ENCODE measurements at places on chromosomes 13 and 19.
A peak's percentile ranks its signal among the peaks of the same experiment; 100 is the strongest.

GRCh38 chr19:55400281-55401087, 7.1 kb downstream of the UBE2S start:
- no peak for DNase-seq

- DNase-seq = no peak
Measured at GRCh38 chr13:75647126-75647784, 11.1 kb downstream of the LMO7 start.

GRCh38 chr13:50220938-50221337, 205.7 kb downstream of the KCNRG start:
- DNase-seq = no peak

DNA sequence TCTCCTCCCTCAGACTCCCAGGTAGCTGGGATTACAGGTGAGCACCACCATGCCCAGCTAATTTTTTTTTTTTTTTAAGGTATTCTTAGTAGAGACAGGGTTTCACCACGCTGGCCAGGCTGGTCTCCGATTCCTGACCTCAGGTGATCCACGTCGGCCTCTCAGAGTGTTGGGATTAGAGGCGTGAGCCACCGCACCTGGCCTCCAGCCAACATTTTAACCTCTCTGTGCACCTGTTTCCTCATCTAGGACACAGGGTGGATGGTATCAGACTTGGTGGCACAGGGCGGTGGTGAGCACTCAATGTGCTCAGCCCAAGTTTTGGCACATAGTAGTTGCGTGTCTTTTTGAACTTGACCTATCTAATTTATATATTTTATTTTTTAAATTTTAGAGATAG, 12.5 kb downstream of the APBA3 start:
- no peak for DNase-seq

- no peak for DNase-seq
Measured at GRCh38 chr19:5130371-5131030, 161.6 kb downstream of the KDM4B start.

GRCh38 chr13:113862931-113863523, 849 bp downstream of the GAS6 start:
- no peak for DNase-seq

GRCh38 chr13:112622375-112622774, 34.4 kb upstream of the TUBGCP3 start:
- DNase-seq = no peak

DNA sequence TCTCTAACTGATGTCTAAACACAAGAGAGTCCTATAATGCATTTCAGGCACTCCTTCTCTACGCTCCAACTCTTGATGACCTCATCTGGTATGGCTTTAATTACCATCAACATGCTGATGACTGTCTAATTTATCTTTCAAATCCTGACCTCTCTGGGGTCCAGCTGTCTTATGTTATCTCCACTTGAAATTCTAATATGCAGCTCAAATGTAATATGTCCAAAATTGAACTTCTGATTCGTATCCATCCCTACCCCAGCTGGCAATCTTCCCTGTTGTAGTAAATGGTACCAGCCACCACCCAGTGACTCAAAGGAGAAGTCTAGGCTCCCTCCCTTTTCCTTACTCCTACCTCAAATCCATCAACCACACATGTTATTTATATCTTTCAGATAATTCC, 288.0 kb upstream of the SLC10A2 start:
- DNase-seq = no peak

DNA sequence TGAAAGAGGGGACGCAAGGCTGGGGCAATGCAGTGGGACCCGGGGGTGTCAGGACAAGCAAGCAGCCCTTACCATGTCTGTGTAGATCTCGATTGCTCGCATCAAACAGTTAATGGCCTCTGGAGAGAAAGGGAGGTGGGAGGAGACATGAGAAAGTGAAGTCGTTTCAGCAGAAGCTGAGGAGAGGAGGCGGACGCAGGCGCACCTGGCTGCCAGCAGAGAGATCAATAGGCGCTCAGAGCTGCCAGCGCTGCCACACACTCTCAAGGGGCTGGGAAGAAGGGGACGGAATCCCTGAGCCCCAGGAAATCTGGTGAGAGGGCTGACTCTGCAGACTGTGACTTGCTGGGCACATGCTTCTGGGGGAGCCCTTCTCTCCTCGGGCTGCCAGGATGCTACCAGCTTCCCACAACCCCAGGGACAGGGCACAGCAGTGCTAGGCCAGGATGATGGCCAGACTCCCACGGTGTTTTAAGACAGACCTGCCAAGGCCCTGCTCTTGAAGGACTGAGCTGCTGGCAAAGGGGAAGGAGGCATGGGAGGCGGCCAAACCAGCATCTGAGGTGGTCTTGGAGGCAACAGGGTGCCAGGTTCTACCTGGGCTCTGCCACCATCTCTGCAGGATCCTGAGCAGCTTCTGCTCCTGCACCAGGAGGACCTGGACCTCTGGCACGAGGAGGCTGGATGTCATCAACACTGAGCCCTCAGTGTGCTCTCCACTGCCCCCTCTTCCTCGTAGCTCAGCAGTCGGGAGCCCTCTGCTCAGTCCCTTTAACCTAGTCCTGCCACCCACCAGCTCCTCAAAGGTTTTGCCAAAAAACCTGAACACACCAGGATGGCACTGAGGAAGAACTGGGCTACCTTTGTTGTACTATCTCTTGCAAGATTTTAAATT, 11.7 kb upstream of the KPTN start:
- DNase-seq = no peak

DNA sequence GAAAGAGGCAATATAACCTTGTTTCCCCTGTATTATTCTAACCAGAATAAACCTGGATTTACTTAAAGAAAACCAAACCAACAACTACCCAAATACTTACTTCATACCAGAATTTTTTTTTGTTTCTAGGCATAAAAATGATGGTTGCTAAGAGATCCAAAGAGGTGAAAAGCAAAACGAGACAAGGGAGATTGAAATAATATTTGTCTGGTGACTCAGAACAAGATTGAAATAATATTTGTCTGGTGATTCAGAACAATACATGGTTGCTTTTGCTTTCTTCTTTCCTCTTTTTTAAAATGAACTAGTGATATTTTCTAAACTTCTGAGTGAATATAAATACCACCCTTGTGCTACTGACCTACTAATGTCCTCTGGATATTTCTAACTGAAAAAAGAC, 592.9 kb downstream of the KCTD12 start:
- peak; percentile 55 for DNase-seq

DNA sequence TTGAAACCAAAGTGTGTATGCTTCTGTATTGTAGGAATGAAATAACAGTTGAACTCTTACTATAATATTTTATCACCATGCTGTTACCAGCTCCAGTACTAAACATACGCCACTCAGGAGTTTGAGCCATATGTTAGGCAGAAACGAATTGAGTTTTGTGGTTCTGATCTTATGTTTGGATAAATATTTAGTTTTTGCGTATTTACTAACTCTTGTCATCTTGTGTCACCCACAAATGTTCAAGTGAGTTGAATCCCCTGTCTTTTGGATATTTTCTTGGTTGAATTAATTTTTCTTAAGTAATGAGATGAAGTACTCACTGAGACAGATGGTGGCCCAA, 1.5 kb downstream of the FNDC3A start:
- DNase-seq = no peak

- DNase-seq = no peak
Measured at GRCh38 chr13:23506071-23506806, 64.0 kb upstream of the TNFRSF19 start.

DNA sequence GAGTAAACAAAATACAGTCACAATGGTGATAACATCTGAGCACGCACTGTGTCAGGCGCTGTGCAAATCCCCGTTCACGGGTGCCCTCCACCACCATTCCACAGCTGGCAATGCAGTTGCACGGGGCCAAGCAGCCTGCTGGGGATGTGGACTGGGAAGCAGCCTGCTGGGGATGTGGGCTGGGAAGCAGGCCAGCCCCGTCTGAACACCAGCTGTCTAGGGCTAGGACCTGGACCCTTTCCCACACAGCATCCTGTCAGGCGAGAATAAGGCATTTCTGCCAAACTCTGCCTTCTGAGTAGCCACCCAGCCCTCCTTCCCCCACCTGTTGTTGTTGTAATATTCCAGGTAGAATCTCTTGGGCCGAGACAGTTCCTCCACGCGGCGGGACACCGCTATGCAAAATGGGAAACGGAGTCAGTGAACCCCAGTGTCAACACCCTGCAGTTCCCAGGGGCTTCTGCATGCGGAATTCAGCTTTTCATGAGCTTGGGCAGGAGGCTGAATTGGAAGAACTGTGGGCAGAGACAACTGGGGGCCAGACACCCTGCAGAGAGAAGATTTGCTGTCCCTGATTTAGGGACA, 27.8 kb upstream of the MIER2 start:
- DNase-seq = peak; percentile 39

DNA sequence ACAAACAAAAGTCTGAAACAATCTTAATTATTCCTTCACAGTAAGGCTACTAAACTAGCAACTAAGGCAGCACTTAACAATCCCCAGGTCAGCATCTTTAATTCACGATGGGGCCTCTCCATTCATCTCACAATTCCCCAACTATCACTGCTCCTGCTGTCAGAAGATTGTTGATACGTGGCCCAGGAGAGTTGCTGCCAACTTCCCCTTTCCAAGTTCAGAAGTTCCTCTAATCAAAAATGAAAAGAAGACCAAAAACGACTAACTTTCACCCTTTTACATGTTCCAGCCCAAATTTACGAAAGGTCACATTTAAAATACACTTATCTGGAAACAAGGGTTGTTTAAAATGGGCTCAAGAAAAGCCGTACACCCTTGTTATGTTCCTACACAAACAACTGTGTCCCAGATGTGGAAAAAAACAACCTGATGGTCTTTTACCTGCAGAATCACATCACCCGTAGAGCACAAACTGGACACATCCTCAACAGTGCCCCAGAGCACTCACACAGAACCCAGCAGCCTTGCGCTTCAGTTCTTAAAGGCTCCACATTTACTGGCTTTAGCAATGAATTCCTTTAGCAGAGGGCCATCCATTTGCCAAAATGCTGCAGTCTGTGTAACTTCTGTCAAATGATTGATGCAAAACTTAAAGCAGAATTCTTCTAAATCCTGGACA, 38.0 kb downstream of the PHF11 start:
- DNase-seq = no peak

- no peak for DNase-seq
Measured at GRCh38 chr19:35396240-35396885, 25.5 kb downstream of the GPR42 start.

- no peak for DNase-seq
Measured at GRCh38 chr19:17821190-17821589, at the start of gene INSL3. TSS of gene INSL3 (minus strand) at chr19:17821519. CDS start at chr19:17821506, 13 bp downstream.

DNA sequence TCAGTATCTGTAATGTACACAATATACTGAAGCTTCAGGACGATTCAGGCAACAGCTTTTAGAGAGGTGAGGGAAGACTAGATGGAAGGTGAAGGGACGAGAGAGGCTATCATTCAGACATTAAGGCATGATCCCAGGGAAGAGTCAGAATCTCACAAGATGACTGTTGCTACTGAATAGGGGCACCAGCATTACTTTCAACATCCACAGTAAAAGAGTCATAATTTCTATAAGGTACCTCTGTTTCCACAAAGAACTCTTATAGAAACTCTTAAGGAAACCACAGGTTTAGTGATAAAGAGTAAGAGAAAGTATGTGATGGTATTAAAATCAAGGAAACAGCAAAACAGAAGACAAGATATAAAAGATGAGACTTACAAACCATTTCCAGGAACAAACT, 23.0 kb downstream of the LCP1 start:
- no peak for DNase-seq

GRCh38 chr19:2811735-2812413, 7.8 kb upstream of the ZNF554 start:
- DNase-seq = no peak

GRCh38 chr13:49840675-49841074, 48.2 kb upstream of the KPNA3 start:
- no peak for DNase-seq

GRCh38 chr13:29384466-29384865, 211.0 kb downstream of the SLC7A1 start:
- no peak for DNase-seq

- no peak for DNase-seq
Measured at GRCh38 chr19:58557221-58558065, 968 bp downstream of the UBE2M start.

GRCh38 chr19:4559569-4559968, at the start of gene SEMA6B:
TSS of gene SEMA6B (minus strand) at chr19:4559684. CDS start at chr19:4558457, 1,227 bp downstream.
- DNase-seq = no peak

DNA sequence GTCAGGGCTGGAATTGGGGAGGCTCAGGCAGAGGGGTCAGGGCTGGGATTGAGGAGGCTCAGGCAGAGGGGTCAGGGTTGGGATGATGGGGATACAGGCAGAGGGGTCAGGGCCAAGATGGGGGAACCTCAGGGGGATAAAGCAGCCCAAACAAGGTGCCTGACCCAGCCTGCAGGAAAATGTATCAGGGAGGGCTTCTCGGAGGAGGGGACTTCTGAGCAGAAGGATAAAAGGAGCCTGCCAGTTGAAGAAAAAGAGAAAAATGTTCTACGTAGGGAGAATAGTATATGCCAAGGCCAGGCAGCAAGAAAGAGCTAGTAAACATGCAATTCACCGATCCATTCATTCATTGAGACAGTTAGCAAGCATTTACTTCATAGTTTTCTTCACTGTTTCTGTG, 84.8 kb downstream of the MAP4K1 start:
- no peak for DNase-seq

DNA sequence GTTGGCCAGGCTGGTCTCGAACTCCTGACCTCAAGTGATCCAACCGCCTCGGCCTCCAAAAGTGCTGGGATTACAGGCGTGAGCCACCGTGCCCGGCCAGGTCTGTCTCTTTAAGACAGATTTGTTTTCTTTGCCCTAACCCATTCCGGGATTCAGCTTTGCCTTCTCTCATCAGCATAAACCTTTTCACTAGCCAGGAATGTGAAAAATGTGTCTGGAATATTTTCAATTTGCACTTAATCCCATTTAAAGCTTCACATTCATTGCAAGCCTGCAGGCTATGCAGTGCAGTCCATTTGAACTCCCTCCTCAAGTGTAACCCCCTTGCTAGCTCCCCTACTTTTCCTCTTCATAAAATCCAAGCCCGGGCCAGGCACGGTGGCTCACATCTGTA, 880 bp upstream of the TMEM160 start:
- DNase-seq = no peak

- no peak for DNase-seq
Measured at GRCh38 chr19:43561139-43561970, 14.0 kb downstream of the XRCC1 start.

GRCh38 chr19:2199215-2199614, 35.5 kb downstream of the DOT1L start:
- DNase-seq = no peak

DNA sequence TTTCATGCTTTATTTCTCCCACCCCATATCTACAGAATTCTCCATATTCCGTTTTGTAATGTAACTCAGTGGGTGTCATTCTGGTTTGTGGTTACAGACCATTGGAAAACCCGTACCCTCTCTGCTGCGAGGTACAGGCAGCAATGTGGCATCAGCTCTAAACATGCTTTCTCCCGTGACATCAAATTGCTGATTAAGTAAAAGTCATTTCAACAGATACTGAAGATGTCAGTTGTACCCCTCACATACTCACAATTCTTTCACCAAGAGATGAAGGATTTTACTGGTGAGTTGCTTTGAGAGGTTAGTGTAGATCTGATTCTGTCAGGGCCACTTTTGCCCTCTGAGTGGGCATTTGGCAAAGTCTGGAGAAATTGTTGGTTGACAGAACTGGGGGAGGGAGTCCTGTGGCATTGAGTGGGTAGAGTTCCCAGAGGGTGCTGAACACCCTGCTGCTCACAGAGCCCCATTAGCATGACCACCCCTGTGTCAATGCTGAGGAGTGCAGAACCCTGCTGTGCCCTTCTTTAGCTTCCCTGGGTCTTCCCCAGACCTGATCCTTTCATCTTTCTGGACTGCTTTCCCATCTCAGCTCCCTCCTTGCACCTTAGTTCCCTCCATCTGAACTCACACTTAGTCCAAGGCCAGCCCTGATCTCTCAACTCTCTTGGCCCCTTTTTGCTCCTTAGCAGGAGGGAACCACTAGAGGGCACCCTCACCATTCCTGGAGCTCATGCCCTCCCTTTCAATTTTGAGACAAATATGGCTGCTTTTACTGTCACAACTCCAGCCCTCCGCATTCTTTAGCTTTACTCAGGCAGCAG, 39.9 kb upstream of the CEACAM8 start:
- no peak for DNase-seq
